ENCODE measurements at places on chromosomes 16 and 17.

DNA sequence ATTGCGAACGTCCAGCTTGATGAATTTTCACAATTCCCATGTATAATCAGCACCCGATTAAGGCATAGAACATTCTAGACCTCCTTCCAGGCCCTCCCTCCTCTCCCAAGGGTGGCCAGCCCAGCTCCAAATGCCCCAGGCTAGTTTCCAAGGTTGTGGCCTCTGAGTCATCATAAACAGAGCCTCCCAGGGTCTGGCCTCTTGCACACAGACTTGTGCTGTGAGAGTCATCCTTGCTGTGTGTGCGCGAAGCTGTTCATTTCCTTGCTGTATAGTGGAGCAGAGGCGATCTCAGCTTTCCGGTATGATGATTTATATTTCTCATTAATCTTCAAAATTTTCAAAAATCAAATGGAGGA is 20.5 kb upstream of the JPH3 start:
- DNase-seq = peak; percentile 97

DNA sequence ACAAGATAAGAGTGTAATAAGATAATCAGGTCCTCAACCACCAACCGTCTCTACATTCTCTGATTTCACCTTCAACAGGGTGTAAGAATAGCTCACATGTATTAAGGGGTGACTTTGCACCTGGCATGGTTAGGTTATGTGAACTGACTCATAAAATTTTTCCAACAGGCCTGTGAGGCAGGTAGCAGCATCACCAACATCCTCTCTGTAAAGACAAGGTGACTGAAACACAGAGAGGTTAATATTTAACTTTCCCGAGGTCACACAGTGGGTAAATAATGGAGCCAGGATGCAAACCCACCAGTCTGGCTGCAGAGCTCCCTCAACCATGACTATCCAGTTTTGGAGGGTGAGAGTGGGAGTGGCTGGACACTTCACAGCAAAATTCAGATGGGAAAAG is 317.2 kb downstream of the C16orf95 start:
- DNase-seq = no peak

DNA sequence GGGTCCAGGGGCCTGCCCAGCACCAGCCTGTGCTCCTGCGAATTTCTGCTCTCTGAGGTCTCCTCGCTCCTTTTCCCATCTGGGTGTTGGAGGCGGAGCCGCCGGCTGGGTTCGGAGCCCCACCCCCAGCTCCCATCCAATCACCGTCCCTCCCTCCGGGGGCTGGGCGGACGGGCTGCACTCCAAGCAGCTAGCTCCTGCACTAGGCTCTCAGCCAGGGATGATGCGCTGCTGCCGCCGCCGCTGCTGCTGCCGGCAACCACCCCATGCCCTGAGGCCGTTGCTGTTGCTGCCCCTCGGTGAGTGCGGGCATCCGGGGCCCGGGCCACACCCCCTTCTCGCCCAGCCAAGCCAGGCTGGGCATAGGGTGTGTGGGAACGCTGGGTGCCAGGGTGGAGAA is at the start of gene NRN1L:
NRN1L (plus strand) TSS at position 202 of the 400 bp plus-strand sequence; CDS start at position 221, 19 bp downstream.
- DNase-seq = peak; percentile 90

DNA sequence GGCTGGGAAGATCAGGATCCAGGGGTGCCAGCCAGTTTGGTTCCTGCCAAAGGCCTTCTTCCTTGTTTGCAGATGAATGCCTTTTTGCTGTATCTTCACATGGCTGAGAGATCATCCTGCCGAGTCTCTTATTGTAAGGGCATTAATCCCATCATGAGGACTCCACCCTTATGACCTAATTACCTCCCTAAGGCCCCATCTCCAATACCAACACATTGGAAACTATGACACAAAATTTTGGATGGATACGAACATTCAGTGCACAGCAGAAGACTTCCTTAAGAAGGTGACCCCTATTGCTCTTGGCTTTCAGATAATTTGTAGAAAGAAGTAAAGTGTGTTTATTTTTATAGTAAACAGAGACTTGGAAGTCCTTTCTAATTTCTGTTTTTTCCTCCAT is 1164.7 kb upstream of the CDH8 start:
- no peak for DNase-seq

GRCh38 chr16:59411961-59412841 is 678.1 kb upstream of the GOT2 start:
- peak; percentile 16 for DNase-seq

- DNase-seq = no peak
Observed at GRCh38 chr16:57635266-57636097, 7.1 kb downstream of the ADGRG1 start.

DNA sequence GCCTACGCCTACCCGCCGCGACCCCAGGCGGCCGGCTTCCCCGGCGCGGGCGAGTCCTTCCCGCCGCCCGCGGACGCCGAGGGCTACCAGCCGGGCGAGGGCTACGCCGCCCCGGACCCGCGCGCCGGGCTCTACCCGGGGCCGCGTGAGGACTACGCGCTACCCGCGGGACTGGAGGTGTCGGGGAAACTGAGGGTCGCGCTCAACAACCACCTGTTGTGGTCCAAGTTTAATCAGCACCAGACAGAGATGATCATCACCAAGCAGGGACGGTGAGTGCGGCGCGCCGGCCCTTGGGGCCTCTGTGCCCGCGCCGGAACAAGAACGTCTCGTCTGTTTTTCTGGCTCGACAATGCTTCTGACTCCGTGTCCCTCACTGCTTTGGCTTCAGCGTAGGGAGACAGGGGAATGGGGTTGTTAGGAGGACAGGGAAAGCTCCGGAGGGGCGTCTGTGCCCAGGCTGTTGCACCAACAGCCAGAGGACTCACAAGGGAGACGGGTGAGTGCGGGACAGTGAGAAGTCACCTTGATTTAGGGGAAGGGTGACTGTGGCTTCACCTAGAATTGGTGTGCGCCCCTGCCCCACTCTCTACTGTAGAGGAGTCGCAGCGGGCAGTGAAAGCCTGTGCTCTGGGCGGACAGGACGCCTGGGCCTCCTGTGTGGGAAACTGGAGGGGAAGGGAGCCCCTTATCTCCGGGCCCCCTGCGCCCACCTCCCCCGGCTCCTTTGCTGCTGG is 806 bp downstream of the TBX21 start:
- DNase-seq = no peak

DNA sequence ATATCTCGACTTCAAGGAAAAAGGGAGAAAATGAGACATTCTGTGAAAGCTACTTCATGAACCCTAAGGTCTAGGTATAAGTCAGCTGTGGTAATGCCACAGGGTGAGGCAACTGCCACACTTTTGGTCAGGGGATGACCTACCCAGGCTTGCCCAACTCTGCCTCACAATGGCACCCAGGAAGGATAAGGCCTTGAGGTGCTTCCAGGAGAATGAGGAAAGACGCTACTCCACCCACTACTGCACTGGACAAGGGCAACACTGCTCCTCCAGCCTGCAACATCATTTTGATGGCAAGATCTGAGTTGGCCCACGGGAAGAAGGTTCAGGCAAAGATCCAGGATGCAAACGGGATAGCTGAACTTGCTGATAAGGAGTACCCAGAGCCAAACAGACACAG is 22.0 kb upstream of the GFOD2 start:
- no peak for DNase-seq

DNA sequence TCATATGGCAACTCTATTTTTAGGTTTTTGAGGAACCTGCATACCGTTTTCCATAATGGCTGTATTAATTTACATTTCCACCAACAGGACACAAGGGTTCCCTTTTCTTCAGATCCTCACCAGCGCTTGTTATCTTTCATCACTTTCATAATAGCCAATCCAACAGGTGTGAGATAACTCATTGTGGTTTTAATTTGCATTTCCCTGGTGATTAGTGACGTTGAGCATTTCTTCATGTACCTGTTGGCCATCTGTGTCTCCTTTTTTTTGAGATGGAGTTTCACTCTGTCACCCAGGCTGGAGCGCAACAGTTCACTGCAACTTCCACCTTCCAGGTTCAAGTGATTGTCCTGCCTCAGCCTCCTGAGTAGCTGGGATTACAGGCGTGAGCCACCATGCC is 36.2 kb upstream of the ABCC3 start:
- no peak for DNase-seq

- no peak for DNase-seq
Observed at GRCh38 chr16:59478838-59479237, 744.7 kb upstream of the GOT2 start.

GRCh38 chr16:55820615-55821014 is 12.3 kb downstream of the CES1 start:
- no peak for DNase-seq

DNA sequence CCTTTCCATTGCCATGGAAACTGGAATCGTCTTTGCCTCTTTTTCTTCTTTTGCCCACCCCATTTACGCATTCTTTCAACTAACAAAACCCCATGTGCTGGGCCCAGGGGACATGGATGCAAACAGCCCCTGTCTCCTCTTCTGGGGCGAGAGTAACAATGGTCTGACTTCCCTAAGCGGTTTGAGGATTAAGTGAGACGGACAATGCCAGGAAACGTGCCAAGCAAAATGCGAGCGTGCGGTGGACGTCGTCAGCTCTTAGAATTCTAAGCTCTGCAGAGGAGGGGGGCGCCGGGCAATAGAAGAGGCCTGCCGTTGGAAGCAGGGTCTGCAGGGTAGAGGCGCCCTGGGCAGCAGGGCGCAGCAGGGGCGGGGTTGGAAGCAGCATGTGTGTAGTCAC is 42.4 kb upstream of the JPH3 start:
- peak; percentile 16 for DNase-seq

DNA sequence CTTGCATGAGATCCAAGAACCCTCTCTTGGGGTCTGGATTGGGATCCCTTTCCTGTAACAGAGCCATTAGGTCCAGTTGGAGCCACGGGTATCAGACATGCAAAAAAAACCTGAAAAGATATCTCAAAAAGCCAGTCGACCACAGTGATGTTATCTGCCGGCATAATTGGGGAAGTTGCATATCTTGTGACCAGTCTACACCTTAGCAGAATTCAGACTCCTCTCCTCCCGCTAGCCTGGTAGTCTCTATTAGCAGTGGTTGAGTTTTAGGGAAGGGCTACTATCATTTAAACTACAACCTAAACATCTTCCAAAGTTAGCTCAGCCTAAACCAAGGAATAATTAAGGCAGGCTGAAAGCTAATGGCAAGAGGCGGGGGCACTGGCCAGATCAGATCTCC is 16.2 kb upstream of the PSMD7 start:
- no peak for DNase-seq

GRCh38 chr16:11367483-11367906 is 22.2 kb downstream of the RMI2 start:
- no peak for DNase-seq

DNA sequence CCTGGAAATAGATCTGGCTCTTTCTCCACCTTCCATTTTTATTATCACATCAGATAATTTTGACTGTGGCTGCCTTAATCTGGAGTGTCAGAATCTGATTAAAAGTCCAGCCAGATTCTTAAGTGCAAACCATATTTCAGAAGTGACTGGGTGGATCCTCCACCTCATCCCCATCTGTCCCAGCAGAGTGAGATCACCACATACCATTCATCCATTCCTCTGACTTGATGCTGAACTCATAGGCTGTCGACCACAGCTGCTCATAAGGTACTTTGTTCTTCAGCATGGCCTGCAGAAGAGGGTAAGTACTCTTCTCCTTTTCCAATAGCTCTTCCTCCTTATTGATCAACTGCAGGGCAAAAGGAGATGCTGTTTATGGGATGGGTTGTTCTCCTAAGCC is 53.5 kb downstream of the DNAH3 start:
- peak; percentile 71 for DNase-seq

DNA sequence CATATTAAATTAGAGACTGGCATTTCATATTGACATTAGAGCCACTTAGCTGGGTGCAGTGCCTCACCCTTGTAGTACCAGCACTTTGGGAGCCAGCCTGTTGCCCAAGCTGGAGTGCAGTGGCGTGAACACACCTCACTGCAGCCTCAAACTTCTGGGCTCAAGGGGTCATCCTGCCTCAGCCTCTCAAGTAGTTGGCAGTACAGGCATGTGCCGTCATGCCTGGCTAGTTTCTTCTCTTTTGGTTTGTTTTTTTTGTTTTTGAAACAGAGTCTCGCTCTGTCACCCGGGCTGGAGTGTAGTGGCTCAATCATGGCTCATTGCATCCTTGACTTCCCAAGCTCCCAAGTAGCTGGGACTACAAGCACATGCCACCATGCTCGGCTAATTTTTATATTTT is 8.7 kb downstream of the PPM1E start:
- DNase-seq = no peak

Data from fibroblast of skin of abdomen (primary cell).